ENCODE measurements at places on chromosomes 1 and 21.

DNA sequence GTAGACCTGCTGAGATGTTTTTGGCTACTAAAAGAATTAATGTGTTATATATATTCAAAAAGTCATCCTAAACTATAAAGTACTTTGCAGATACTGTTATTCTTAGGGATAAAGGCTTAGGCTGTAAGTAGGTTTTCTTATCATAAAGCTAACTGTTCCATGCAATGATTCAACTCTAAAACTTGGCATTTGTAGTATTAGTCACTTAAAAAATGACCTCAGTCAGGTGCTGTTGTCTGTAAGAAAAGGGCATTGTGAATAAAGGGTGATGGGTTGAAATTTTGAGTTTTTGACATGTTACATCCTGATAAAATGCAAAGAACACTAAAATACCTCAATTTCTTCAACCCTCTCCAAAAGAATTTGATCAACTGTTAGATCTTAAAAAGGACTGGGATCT, 32.9 kb downstream of the ADCY10 start:
- no peak for DNase-seq

- no peak for DNase-seq
Measured at GRCh38 chr1:229119876-229120275, 151.0 kb upstream of the RAB4A start.

DNA sequence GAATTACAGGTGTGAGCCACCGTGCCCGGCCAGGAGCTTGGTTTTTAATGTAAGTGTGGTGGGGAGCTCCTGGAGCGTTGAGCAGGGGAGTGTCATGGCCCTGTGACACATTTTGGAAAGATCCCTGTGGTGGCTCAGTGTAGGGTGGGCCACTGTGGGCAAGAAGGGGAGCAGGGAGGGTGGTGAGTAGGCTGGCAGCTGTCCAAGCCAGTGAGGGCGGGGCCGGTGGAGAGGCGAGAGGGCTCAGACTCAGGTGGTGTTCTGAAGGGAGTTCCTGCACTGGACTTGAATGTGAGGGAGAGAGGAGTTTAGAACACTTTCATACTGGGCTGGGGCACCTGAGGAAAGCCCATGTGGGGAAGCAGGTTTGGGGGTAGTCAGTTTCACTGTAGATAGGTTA, 3.1 kb upstream of the EVA1B start:
- no peak for DNase-seq

DNA sequence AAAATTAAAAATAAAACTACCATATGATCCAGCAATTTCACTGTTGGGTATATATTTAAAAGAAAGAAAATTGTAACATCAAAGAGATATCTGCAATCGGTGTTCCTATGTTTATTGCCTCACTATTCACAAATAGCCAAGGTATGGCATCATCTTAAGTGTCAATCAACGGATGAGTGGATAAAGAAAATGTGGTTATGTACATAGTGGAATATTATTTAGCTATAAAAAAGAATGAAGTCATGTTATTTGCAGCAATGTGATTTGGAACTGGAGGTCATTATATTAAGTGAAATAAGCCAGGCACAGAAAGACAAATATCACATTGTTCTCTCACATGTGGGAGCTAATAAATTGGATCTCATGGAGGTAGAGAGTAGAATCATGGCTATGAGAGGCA, 76.3 kb downstream of the RD3 start:
- DNase-seq: no peak
